H9 (cell line): ENCODE measurements at places on chromosomes 11 and 22. TPM values are rescaled to one million over a fixed set of nuclear protein-coding genes. Genes with fewer than 3 reads are reported as not detected.

- peaks cover 1% of the 10 kb centered on the region; the same call in 1 of the 2 replicates for H3K4me1 ChIP-seq
- no peak overlapping the region for H3K27ac ChIP-seq
- no peak for DNase-seq
- H3K27me3 ChIP-seq = no peaks in the 10 kb centered on the region
- no peak overlapping the region for H3K4me3 ChIP-seq
Measured at GRCh38 chr11:119491753-119492510, 69.0 kb upstream of the THY1 start.

- no peak overlapping the region for H3K27ac ChIP-seq
- H3K36me3 ChIP-seq = no peaks in the 10 kb centered on the region
- no peaks in the 10 kb centered on the region for H3K27me3 ChIP-seq
- H3K4me1 ChIP-seq = 0 out of 2 replicates have a peak, but pooled peaks cover 3% of the 10 kb centered on the region
- no peak for DNase-seq
Measured at GRCh38 chr22:29435236-29436136, 2.9 kb upstream of the RFPL1 start.

- H3K27me3 ChIP-seq = peaks cover 17% of the 10 kb centered on the region; the same call in 1 of the 2 replicates
- H3K36me3 ChIP-seq = no peaks in the 10 kb centered on the region
- no peak overlapping the region for H3K4me3 ChIP-seq
- no peak for DNase-seq
- no peaks in the 10 kb centered on the region for H3K4me1 ChIP-seq
Measured at GRCh38 chr22:22716136-22716665, 71.8 kb downstream of the GGTLC2 start.

- no peak overlapping the region for H3K4me3 ChIP-seq
- H3K36me3 ChIP-seq = no peaks in the 10 kb centered on the region; the same call in 1 of the 2 replicates
- no peak for DNase-seq
- no peak overlapping the region for H3K27ac ChIP-seq
- no peaks in the 10 kb centered on the region for H3K27me3 ChIP-seq
- H3K4me1 ChIP-seq = no peaks in the 10 kb centered on the region
Measured at GRCh38 chr11:111905411-111905810, 6.2 kb downstream of the CRYAB start.

- H3K4me1 ChIP-seq = peaks cover 4% of the 10 kb centered on the region; the same call in 1 of the 2 replicates
- H3K27ac ChIP-seq = no peak overlapping the region
- H3K27me3 ChIP-seq = peaks cover 97% of the 10 kb centered on the region
- H3K36me3 ChIP-seq = no peaks in the 10 kb centered on the region
- peak overlapping the region; percentile 86 for H3K4me3 ChIP-seq
Measured at GRCh38 chr11:128686745-128687177, 7.1 kb upstream of the FLI1 start.

DNA sequence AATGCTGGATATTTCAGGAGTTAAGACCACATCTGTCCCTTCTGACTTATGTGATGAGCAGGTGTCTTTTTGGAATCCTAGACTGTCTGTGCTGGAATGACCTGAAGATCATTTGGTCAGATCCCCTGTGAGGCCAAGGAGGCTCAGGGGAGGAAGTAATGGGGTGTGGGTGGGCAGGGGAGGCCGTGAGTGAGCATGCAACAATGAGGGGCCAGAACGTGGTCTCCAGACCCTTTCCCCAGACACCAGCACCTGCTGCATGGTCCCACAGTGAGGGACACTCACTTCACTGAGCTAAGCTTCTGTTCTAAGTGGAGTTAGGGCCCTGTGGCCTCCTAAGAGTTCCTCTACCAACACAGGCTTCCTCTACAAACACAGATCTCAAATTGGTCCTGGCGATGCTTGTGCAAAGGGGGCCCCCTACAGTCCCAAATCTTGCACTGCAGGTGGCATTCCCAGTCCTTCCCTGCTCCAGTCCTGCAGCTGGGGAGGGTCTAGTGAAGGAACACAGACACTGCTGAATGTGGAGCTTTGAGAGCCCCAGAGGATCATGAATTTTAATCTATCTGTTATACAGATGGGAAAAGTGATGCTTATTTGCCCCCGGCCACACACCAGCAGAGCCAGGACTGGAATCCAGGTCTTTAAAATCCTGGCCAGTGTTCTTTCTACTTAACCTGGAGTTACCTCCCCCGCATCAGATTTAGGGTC is 7.4 kb downstream of the USP2 start:
- peaks cover 2% of the 10 kb centered on the region; the same call in 1 of the 2 replicates for H3K4me1 ChIP-seq
- no peak overlapping the region for H3K27ac ChIP-seq
- no peaks in the 10 kb centered on the region for H3K36me3 ChIP-seq
- H3K27me3 ChIP-seq = no peaks in the 10 kb centered on the region
- no peak overlapping the region; the same call in 2 of the 3 replicates for H3K4me3 ChIP-seq
- DNase-seq = peak; percentile 88

GRCh38 chr11:107590460-107591377 is at the start of gene ELMOD1:
Gene ELMOD1 (plus strand): TSS chr11:107591147. CDS start chr11:107618190, 27,043 bp downstream.
- H3K4me3 ChIP-seq = peak within 1 kb of the TSS; percentile 65
- no peaks in the 10 kb centered on the region for H3K36me3 ChIP-seq
- peaks cover 32% of the 10 kb centered on the region for H3K27me3 ChIP-seq
- DNase-seq = peak; percentile 63
- peaks cover 7% of the 10 kb centered on the region; the same call in 1 of the 2 replicates for H3K4me1 ChIP-seq

GRCh38 chr11:18173225-18173866 is 709 bp downstream of the MRGPRX4 start:
- H3K27me3 ChIP-seq = no peaks in the 10 kb centered on the region
- H3K36me3 ChIP-seq = no peaks in the 10 kb centered on the region
- H3K4me3 ChIP-seq = no peak overlapping the region

DNA sequence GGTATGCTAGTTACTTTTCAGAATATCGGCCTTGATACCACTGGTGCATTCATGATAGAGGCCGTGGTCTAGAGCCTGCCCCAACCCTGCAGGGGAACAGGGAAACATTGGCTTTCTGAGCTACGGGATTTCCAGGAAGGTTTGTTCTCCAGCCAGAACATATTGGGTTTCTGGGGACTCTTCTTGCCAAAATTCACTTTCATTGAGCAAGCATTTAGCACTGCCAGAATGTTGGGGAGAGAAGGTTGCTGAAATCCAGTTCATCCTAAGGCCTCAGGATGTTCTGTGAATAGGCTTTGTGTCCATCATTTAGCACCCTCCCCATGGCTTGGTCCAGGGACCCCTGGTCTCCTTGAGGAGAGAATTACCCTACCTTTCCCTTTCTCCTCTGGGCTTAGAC is 36.7 kb downstream of the DRG1 start:
- no peak for DNase-seq
- peaks cover 90% of the 10 kb centered on the region for H3K36me3 ChIP-seq
- H3K4me3 ChIP-seq = no peak overlapping the region

DNA sequence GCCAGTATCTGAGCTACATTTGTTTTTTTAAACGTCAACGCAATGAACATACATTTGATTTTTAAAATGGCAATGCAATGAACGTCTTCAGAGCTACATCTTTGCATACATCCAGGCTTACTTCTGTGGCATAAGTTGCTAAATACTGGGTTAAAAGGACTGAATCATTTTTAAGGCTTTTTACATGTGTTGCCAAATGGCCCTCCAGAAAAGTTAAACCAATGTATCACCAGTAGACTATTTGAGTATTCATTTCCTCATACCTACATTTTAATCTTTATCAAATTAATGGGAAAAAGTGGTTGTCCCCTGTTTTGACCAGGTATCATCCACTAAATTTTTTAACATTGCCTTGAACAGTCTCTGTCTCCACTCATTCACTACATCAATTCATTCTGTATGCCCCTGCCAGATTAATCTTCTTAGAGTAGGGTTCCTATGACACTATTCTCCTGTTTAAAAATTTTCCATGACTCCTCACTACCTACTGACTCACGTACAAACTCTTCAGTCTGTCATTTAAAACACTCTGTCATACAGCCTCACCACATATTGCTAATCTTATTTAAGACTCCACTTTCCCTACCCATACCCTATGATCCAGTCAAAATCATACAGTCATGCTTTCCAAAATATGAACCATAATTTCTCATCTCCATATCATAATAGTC is 12.4 kb upstream of the PRRG4 start:
- H3K36me3 ChIP-seq = no peaks in the 10 kb centered on the region
- H3K27me3 ChIP-seq = no peaks in the 10 kb centered on the region
- H3K27ac ChIP-seq = no peak overlapping the region
- H3K4me3 ChIP-seq = no peak overlapping the region
- no peaks in the 10 kb centered on the region for H3K4me1 ChIP-seq
- DNase-seq = no peak

- no peaks in the 10 kb centered on the region for H3K27me3 ChIP-seq
- peaks cover 41% of the 10 kb centered on the region for H3K36me3 ChIP-seq
- no peak overlapping the region for H3K4me3 ChIP-seq
- H3K27ac ChIP-seq = no peak overlapping the region
- no peaks in the 10 kb centered on the region for H3K4me1 ChIP-seq
- DNase-seq = no peak
Measured at GRCh38 chr11:9717719-9718118, 53.8 kb downstream of the SWAP70 start.

- H3K27ac ChIP-seq = no peak overlapping the region
- peaks cover 15% of the 10 kb centered on the region for H3K36me3 ChIP-seq
- H3K4me3 ChIP-seq = no peak overlapping the region
- no peaks in the 10 kb centered on the region for H3K4me1 ChIP-seq
- no peak for DNase-seq
- H3K27me3 ChIP-seq = no peaks in the 10 kb centered on the region
Measured at GRCh38 chr11:92954003-92954402, 15.4 kb upstream of the MTNR1B start.

ACTN3 gene
- total RNA-seq = 45.7 TPM in 2 replicates

SAA1 gene
- not detected in 2 replicates for total RNA-seq

PRSS23 gene
- 6.3 and 6.9 TPM in 2 replicates for total RNA-seq

TMEM191B gene
- total RNA-seq = 1.4 and 4.7 TPM in 2 replicates

TMEM126A gene
- 28.0 and 35.2 TPM in 2 replicates for total RNA-seq

SERPING1 gene
- total RNA-seq = 35.2 and 37.9 TPM in 2 replicates
